Activated CD4-positive, alpha-beta T cell treated with anti-CD3 and anti-CD28 coated beads, Interleukin-2, amount 50 U/mL, for 48 hours (primary cell): ENCODE measurements at places on chromosomes 2 and 18.
A peak's percentile ranks its signal among the peaks of the same experiment; 100 is the strongest.

- no peak for DNase-seq
These were observed 52.0 kb downstream of the IL1RL2 start for GRCh38 chr2:102238778-102239177.

- DNase-seq, result no peak
These were observed 98.1 kb downstream of the HS1BP3 start for GRCh38 chr2:20552847-20553246.

GRCh38 chr2:224747765-224748164 is 31.6 kb upstream of the CCDC195 start:
- DNase-seq, result no peak

- no peak for DNase-seq
These were observed 90.1 kb upstream of the NEDD4L start for GRCh38 chr18:57953883-57954282.

DNA sequence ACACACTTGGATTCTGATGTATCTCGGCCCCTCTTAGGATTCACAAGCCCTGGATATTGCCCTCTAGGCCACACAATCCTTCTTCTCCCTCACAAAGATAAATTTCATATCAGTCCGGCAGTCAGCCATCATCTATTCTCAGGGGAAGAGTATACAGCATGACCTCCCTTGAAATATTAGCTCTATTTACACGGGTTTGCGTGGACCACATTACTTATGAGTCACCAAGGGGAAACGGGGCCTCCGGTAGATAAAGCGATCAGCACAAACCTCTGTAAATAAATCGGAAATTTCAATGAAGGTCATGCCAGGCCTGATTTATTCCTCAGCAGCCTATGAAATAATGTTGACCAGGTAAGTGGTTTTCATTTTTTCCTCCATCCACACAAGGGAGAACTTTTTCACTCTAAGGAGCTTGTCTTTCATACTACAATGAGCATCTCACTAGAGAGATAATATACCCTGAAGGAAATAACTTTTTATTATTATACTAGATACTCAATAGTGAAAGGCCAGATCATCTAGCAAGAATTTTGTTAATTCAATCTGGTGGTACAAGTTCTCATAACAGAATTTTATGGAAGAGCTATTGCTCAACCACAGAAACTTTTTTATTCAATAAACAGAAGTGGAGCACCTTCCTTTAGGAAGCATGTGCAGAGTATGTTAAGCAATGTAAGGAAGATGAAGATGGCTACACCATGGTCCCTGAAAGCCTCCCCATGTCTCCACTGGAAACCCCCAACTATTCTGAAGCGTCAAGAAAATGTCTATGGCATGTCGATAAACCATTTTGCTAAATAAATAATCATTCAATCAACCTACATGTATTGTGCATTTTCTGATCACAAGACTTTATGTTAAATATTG is 125.2 kb upstream of the PIK3C3 start:
- no peak for DNase-seq

DNA sequence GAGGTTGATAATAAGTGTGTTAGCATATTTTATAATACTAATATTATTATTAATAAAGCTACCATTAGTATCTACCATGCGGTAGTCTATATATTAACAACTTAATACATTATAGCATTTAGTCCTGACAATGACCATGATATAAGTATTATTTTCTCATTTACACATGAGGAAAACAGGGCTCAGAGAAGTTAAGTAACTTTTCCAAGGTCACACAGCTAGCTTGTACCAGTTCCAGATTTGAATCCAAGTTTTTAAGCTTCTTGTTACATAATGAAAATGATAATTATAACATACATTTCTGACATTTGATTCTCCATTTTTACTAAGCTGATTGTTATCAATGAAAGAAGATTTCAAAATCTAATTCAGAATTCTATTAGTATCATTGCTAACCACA is 310.6 kb downstream of the AGPS start:
- no peak for DNase-seq

GRCh38 chr2:169300636-169301530 is 61.5 kb downstream of the LRP2 start:
- DNase-seq, result no peak

DNA sequence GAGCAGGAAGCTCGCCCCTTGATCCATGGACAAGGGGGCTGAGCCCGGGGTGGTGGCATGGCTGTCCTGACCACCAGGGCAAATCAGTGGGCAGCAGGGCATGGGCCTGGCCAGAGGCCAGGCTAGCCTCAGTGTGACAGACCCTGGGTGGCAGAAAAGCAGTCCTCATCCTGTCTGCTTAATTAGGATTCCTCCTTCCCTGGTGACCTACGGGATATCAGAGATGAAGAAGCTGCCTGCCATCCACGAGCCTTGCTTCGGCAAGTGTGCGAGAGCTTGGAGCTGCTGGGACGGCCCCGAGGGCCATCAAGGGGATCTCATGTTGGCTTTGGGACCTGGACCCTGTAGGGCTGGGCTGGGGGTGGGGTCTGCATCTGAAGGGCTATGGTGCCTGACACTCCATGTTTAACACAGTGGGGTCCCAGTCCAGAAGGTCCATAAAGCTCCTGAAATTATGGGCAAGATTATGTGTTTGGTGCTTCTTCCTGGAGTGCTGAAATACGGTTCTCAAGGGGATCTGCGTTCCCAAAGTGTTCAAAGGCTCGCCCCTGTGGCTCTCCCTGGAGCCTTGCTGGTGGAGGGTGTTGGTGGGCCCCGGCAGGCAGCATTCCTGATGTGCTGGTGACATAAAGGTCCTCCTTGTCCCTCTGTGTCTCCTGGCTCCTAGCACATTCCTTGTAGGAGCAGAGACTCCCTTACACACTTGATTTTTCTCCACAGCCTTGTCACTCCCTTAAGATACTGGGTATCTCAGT is 52.6 kb downstream of the KCNIP3 start:
- no peak for DNase-seq

GRCh38 chr2:225378984-225379383 is 20.5 kb upstream of the NYAP2 start:
- DNase-seq, result no peak

DNA sequence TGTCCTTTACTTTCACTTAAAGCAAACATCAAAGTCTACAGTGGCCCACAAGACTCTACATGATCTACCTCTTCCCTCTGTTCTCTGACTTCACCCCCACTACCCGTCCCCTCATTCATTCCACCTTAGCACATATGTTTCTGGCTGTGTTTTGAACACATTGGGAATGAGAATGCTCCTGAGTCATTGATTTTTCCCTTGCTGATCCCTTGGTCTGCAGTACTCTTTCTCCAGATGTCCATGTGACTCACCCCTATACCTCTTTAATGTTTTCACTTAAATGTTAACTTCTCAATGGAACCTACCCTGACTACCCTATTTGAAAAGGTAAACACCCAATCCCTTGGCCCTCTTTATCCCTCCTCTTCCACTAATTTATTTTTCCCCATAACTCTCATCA is 30.7 kb upstream of the FRZB start:
- no peak for DNase-seq

GRCh38 chr2:212811036-212811805 is 272.6 kb upstream of the ERBB4 start:
- DNase-seq, result no peak

- no peak for DNase-seq
These were observed 638 bp upstream of the IRS1 start for GRCh38 chr2:226799976-226800940.

- no peak for DNase-seq
These were observed 283.7 kb upstream of the MMADHC start for GRCh38 chr2:149871091-149871885.

- no peak for DNase-seq
These were observed 8.9 kb downstream of the ZFP36L2 start for GRCh38 chr2:43217228-43218154.

GRCh38 chr18:71707400-71707799 is 836.7 kb downstream of the CBLN2 start:
- no peak for DNase-seq

- no peak for DNase-seq
These were observed 45.7 kb upstream of the RALBP1 start for GRCh38 chr18:9429662-9429993.

GRCh38 chr2:53787614-53788289 is 908 bp downstream of the ERLEC1 start:
- no peak for DNase-seq

- no peak for DNase-seq
These were observed 48.8 kb downstream of the ANKRD44 start for GRCh38 chr2:197261808-197262226.

- peak; percentile 68 for DNase-seq
These were observed 127.3 kb downstream of the PRKCE start for GRCh38 chr2:45778720-45779171.

DNA sequence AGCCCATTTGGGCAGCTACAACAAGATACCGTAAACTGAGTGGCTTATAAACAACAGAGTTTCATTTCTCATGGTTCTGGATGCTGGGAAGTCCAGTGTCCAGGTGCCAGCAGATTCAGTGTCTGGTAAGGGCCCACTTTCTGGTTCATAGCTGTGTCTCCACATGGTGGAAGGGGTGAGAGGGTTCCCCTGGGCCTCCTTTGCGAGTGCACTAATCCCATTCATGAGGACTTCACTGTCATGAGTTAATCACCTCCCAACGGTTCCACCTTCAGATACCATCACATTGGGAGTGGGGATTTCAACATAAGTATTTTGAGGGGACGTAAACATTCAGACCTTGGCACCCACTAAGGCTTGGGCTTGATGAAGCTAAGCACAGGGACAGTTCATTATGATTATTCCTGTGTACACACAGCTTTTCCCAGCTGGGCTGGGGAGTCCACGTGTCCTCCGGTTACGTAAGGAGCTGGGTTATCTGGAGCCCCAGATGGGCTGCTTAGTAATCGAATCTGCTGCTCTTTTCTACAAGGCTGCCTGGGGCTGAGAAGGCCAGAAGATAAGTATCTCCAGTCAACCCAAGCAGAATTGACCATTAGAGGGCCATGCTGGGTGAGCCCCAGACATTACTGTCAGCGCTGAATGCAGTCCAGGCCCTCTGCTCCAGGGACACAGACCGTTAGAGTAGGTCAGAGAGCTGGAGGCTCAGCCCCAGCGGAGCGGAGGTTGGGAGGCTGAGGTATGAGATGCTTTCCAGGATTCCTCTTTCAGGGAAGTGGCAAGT is 42.7 kb downstream of the EPAS1 start:
- no peak for DNase-seq

DNA sequence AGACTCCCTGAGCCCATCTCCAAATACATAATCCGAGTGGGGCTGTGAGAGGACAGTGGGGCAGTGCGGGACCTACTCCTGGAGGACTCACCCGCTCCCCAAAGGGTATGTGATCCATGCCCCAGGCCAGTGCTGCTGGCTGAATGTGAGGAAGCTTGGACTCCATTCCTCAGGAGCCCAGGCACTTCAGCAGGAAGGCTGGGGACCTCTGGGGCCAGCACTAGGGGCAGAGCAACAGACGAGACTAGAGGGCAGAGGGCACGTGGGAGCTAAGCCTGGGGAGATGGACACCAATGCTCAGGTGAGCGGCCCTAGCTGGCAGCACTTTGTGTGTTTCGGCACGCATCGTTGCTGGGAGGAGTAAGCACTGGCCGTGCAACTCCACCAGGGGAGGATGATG is 84.9 kb downstream of the MALT1 start:
- no peak for DNase-seq

GRCh38 chr18:27863780-27864430 is 313.0 kb downstream of the CDH2 start:
- no peak for DNase-seq

- peak; percentile 42 for DNase-seq
These were observed 13.3 kb upstream of the SP3 start for GRCh38 chr2:173978447-173978846.

- DNase-seq, result no peak
These were observed 27.8 kb upstream of the C2orf74 start for GRCh38 chr2:61134141-61134540.

- DNase-seq, result no peak
These were observed 103.5 kb upstream of the PPP1CB start for GRCh38 chr2:28648147-28648546.

- DNase-seq, result no peak
These were observed 29.9 kb downstream of the LIPG start for GRCh38 chr18:49591775-49592174.

- no peak for DNase-seq
These were observed 23.4 kb downstream of the AQP12A start for GRCh38 chr2:240714747-240715725.

GRCh38 chr2:233551491-233551890 is 15.1 kb downstream of the USP40 start:
- no peak for DNase-seq

DNA sequence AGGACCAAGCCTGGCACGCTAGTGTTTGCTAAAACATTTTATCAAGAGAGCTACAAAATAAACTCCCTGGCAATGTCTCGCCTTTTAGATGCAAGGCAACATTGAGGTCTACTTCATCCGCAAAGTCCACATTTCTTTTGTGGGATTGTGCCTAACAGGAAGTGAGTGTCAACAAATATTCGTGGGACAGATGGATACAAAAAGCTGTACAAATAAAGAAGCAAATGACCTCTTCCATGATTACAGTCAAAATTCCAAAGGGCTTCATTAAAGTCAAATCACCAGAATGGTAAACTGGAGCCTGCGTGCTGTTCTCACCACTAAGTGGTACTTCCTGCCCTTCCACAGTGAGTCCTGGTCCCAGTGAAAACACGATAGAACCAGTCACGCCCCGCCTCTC is 40.4 kb downstream of the L3MBTL4 start:
- no peak for DNase-seq

GRCh38 chr2:173681881-173682650 is 283.1 kb downstream of the SP3 start:
- no peak for DNase-seq

GRCh38 chr2:98560256-98560771 is 48.0 kb downstream of the COA5 start:
- DNase-seq, result no peak

DNA sequence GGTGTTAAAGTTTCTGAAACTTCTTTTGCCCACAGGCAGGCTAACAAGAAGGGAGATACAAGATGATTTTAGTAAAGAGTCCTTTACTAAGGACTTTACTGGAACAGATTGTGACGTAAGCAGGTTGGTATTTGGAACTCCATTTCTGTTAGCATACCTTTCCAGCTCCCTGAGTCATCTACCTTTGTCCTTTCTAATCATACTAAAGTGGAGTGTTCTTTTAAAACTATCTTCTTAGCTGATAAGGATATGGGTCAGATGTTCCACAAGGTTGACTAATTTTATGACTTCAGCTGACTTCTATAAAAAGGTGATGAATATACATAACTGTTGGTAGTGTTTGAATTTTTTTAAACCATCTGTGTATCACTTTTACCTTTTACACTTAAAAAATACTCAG is 21.1 kb downstream of the UGP2 start:
- no peak for DNase-seq

GRCh38 chr2:183678908-183679307 is 554.7 kb downstream of the NUP35 start:
- DNase-seq, result no peak

GRCh38 chr2:199734651-199735050 is 116.3 kb downstream of the FTCDNL1 start:
- no peak for DNase-seq

DNA sequence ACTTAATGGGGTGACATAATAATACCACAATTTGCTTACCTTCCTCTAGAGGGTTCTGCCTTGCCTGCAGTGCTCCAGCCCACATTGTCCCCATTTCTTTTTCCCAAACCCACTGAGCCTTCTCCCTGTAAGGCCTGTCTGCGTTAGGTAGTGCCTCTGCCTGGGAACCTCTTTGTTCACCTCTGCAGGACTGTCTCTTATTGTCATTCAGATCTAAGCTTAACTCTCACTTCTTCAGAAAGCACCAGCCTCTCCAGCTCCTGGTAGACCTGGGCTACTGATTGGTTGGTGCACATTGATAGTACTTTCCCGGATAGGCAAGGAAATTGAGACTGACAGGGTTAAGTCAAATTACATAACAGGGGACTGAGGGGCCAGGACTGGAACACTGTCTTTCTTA is 49.1 kb downstream of the CCDC85A start:
- no peak for DNase-seq
